ENCODE measurements at places on chromosomes 11 and 22. TPM values are rescaled to one million over a fixed set of nuclear protein-coding genes. Genes with fewer than 3 reads are reported as not detected.

The RGL4 gene
- polyA plus RNA-seq = 5.2 TPM

The UBXN1 gene
- 142 TPM for polyA plus RNA-seq

The SLC22A9 gene
- polyA plus RNA-seq = 0.08 TPM

The LRRC56 gene
- 4.0 TPM for polyA plus RNA-seq

The OR2AT4 gene
- polyA plus RNA-seq = 0.06 TPM

The HBB gene
- 505 TPM for polyA plus RNA-seq

Data from left lung (tissue), 14 donors.